ENCODE measurements at places on chromosomes 12 and 14.
A peak's percentile ranks its signal among the peaks of the same experiment; 100 is the strongest.

DNA sequence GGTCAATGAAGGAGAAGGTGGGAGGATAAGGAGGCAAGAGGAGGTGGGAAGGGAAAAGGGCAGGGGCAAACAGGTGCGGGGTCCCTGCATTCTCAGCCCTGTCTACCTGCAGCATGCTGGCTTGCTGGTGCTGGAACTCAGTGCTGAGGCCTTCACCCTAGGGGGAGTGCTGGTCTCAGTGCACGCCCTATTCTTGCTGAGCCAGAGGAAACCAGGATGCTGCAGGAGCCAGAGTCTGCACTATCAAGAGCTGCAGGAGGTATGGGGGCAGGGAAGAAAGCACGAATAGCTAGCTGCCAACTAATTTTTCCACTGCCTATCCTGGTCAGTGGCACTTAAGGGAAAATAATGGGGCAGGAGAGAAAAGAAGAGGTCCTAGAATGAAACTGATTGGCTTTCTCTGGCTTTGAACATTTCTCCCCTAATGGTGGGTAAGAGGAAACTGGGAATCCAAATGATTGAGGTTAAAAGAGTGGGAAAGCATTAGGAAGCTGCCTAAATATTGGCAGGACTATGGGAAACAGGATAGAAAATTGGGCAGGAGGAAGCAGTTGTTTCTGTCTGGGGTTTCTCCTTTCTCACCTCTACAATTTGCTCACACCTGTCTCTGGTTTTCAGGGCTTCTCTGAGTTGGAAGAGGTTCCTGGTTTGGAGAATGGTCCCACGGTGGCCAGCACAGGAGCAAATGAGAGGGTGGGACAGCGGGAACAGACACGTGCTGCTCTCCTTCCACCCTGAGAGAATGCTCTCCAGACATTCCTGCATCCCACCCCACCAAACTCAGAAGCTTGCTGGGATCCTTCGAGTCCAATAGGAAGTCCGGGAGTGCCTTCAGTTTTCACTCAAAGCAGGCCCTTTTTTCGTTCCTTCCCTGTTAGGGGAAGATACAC, 1.9 kb downstream of the TMEM253 start:
- DNase-seq, result no peak

DNA sequence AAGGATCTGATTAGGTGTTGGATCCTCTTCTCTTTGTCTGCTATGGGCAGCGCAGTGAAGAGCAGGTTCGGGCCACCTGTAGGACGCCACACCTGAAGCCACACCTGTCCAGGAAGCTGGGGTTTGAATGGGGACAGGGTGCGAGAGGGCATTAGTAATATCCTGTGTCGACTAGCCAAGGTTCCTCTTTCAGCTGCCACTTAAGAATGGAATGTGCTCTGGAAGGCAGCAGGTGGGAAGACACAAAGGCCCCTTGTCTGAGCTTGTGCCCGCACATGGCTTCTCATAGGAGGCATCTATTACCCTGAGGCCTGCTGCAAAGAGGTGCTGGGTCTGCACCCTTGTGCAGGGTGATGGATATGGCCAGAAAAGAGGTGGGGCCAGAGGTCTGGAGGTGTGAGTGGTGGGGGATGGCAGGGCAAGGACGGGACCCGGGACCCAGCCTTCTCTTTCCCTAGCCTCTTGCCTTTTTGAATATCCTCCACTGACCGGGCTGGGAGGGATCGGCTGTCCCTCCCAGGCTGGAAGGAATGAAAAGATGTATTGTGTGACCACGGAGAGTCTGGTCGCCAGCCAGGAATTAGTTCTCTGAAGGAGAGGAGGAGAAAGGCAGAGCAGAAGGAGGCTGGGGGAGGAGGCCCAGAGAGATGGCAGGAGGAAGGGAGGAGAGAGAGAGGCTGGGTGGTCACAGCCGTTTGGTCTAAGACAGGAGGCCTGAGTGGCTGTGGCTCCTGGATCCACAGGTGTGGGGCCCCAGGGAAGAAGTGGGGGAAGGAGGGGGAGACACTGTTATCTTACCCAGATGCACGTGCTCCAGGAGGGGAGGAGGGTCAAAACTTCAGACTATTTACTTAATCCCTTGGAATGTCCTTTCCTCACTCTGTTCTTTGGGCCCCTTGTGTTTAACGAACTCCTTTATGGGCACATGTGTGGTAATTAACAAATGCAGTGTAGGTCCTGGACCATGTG, 101.5 kb downstream of the SMOC1 start:
- no peak for DNase-seq

- DNase-seq, result no peak
These were observed 31.9 kb upstream of the CCDC91 start for GRCh38 chr12:28158353-28158752.

DNA sequence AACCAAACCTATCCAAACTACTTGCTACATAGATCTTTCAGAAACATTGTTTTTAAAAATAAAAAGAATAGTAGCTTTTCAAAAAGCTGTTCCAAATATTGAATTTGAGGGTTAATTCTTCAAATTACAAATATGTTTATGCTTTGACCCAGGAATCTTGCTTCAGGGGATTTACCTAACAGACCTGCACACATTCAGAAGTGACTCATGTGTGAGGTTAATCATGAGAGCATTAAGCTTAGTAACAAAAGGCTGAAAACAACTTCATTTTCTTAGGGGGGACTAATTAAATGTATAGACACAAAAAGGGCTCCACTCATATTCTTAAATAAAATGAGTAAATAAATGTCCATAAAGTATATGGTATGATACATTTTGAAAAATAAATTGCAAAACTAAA, 672.4 kb upstream of the FLRT2 start:
- DNase-seq, result no peak

DNA sequence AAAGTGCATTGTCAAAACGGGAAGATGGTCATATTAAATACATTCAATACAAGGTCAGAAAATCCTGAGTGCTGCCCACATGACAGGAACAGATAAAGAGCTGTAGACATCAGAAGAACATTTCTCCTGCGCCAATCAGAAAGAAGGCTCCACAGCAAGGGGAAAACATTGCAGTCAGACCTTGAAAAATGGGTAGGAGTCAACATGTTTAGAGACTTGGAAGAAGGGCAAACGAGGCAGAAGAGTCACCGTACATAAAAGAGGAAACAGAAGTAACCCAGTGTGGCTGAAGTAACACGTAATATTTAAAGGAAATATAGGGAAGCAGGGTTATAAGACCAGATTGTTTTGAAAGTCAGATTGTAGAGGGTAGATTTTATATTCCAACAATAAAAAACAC, 11.9 kb downstream of the SPPL3 start:
- no peak for DNase-seq

GRCh38 chr12:31521964-31522363, 69.0 kb downstream of the DENND5B start:
- DNase-seq, result no peak

- DNase-seq, result no peak
These were observed 18.5 kb upstream of the SLC10A1 start for GRCh38 chr14:69815556-69815955.

DNA sequence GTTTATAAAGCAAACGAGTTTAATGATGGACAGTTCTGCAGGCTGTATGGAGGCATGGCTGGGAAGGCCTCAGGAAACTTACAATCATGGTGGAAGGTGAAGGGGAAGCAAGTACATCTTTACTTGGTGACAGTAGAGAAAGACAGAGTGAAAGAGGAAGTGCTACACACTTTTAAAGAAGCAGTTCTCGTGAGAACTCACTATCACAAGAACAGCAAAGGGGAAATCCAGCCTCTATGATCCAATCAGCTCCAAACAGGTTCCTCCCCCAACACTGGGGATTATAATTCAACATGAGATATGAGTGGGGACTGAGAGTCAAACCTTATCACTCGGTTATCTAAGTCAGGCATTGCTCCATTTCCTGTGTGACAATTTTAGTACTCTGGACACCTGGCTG, 189.9 kb upstream of the CNTN1 start:
- no peak for DNase-seq

- DNase-seq, result peak; percentile 16
These were observed 1.3 kb downstream of the TRIM9 start for GRCh38 chr14:51093371-51094281.

DNA sequence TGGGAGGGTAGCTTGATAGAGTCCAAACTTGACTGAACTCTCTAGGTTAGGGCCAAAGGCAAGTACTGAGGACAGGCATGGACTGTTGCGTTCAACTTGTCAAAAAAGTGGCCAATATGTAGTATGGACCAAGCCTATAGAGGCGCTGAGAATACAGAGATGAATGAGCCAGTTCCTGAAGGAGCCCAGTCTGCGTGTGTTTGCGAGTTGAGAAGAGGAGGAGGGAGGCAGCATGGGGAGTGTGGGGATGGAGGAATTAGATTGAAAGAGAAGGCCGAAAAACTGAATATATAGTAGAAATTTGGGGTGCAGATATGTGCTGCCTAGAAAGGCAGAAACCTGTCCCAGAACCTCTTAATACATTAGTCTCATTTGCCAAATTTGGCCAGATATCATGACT, 412.4 kb downstream of the PCNX1 start:
- no peak for DNase-seq
